Fibroblast of skin of left biceps (primary cell): ENCODE measurements at places on chromosomes 5 and 9.
A peak's percentile ranks its signal among the peaks of the same experiment; 100 is the strongest.

DNA sequence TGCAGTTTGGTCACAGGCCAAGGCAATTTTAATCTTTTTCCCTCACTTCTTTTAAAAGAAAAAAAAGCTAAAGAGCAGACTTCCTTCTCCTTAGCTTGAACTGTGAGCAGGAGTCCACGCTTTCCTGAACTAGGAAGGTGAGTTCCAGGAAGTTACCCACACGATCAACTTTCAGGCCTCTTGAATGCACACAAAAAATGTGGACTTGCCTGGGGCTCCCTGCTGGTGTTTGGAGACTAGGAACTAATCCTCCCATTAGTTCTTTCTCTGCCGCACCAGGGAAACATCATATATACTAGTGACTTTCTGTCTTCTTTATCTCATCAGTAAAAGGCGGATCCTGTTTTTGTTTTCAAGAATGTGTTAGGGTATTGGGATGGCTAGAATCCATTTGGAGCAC lies 240.0 kb downstream of the GOLPH3 start:
- DNase-seq, result no peak

- DNase-seq, result no peak
Measured at GRCh38 chr5:15983392-15983791, 196.2 kb downstream of the MARCHF11 start.

DNA sequence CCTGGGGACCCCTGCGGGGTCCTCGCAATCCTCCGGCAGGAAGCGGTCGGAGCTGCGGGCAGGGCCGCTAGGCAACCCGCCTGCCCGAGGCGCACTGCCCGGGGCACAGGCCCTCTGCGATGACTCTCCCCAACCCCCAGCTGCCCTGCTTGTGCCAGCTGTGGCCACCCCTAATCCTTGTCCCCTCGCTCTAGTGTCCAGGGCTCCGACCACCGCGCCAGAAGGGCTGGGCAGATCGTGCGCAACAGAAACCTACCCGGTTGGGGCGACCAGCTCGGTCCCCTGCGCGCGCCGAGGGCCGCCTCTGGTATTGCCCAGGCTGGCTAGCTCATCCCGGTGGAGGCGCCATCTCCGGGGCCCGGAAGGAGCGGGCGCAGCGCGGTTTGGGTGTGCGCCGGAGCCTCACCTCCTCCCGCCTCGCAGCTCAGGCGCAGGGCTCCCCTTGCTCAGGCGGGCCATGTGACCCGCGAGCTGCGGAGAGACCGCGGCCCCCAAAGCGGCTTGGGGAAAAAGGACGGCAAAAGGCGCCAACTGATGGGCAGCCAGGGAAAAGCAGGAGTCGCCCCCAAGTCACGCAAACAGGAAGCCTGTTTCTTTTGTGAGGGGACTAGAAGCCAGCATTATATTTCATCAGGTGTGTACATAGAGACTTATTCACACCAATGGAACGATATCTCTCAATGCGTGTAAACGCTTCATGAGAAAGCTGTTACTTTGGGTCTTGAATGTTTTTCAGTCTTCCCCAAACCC lies 46.8 kb upstream of the RNF20 start:
- no peak for DNase-seq

GRCh38 chr5:75640395-75640794 lies 29.1 kb downstream of the ANKDD1B start:
- DNase-seq, result peak; percentile 84

DNA sequence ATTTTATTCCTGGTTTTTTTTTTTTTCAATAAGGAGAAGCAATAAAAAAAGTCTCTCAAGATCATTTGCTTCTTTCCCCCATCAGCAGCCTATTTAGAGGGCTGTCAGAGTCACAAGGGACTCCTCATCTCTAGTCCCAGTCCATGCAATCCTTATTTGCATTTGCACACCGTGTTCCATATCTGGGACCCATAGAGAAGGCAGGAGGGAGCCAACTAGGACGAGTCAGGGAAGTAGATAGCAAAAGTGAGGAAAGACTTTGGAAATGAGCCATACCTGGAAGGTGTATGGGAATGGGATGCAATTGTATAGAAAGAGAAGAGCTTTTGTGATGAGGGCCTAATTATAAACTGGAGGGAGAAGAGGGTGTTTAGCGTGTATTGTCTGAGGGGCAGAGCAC lies 160.0 kb downstream of the PIK3R1 start:
- no peak for DNase-seq

- DNase-seq, result no peak
Measured at GRCh38 chr9:130561056-130561455, 18.3 kb upstream of the FUBP3 start.

GRCh38 chr5:130652176-130652575 lies 512.9 kb downstream of the HINT1 start:
- DNase-seq, result peak; percentile 79

GRCh38 chr9:96158909-96159575 lies 142.9 kb downstream of the HSD17B3 start:
- no peak for DNase-seq

- no peak for DNase-seq
Measured at GRCh38 chr5:171236651-171237050, 72.4 kb upstream of the TLX3 start.

GRCh38 chr9:137021979-137022661 lies 5.9 kb downstream of the ABCA2 start:
- no peak for DNase-seq

DNA sequence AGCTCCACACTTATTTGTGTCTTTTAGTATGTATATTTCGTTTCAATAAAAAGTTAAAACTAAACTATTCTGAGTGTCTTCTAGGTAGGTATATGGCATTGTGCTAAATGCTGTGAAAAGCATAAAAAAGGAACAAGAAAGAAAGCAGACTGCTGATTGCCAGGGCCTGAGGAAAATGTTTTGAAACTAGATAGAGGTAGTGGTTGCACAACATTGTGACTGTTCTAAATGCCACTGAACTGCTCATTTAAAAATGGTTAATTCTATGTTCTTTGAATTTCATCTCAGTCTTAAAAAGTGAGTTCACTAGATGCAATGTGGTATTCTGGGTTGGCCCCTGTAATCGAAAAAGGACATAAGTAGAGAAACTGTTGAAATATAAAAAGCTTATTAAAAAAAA lies 2.6 kb upstream of the ALAD start:
- no peak for DNase-seq

GRCh38 chr9:8457055-8457454 lies 657.5 kb upstream of the DMAC1 start:
- DNase-seq, result no peak

DNA sequence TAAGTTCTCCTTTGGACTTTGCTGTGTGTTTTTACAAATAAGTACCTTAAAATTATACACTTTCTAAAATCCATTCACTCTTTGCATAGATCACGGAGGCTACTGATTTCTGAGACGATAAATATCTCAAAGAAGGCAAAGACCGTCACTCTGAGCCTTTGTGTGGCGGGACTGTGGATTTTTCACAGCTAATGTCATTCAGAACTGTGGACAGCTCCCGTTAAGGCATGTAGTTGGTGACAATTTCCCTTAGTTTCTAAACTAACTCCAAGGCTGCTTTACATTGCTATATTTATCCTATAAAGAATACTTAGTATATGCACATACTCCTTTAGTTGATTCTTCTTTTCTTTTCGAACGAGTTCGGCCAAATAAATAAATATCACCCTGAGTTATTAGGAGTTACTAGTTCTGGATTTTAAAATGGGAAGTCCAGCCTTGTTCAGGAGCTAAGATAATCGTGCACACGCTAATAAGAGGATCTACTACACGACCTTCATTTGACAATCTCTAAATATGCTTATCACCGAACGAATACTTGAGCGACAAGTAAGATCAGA lies 1.8 kb downstream of the HCN1 start:
- DNase-seq, result no peak

DNA sequence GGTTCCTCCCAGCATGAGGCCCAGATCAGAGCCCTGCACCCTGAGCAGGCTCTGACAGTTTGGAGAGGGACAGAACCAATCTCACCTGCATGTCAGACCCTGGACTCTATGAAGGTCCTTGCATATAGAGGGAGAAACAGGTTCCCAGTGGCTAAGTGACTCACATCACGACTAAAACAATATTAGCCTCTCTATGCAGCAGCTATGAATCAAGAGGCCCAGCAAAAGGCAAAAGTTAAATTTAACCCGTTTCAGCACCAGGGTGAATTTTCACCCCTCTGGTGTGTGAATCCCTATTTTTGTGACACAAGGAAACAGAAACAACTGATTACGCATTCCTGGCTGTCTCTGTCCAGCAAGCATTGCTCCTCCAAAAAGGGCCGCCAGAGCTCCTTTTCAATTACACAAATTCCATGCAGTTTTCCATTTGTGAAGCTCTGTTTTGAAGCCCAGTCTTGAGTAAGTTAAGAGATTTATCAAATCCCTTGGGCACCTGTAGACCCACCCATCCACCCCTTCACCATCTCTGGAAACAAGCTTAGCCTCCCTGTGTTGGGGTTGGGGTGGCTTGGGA lies 136.6 kb downstream of the GABBR2 start:
- no peak for DNase-seq

- DNase-seq, result no peak
Measured at GRCh38 chr5:87949676-87950631, 318.7 kb downstream of the TMEM161B start.

GRCh38 chr5:26232706-26233105 lies 805.7 kb downstream of the CDH9 start:
- no peak for DNase-seq

DNA sequence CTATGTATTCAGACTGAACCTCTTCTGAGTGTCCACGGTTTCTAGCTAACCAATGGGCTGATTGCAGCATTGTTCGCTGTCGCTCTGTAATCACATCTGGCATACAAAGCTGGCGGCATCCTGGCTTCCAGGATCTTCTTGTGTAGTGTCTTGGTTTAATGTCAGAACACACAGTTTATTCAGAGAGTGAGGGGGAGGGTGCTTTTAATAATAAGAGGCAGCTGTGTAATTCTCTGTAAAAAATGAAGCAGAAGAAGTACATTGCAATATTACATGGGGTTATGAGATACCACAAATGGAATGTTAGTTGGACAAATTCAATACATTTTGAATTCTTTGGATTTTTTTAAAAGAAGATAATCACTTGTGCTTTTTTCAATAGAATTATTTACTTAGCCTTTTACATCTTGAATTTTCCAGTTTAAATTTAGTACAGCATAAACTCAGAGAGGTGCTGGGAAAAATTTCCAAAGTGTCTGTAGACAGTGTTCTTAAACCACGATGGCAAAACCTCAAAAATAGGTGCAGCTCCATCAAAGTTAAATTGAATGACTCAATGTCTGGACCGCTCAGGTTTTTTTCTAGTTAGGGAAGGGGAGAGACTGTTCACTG lies 206.0 kb downstream of the PCSK1 start:
- DNase-seq, result peak; percentile 98

GRCh38 chr5:172266676-172267092 lies 16.9 kb downstream of the UBTD2 start:
- DNase-seq, result no peak

DNA sequence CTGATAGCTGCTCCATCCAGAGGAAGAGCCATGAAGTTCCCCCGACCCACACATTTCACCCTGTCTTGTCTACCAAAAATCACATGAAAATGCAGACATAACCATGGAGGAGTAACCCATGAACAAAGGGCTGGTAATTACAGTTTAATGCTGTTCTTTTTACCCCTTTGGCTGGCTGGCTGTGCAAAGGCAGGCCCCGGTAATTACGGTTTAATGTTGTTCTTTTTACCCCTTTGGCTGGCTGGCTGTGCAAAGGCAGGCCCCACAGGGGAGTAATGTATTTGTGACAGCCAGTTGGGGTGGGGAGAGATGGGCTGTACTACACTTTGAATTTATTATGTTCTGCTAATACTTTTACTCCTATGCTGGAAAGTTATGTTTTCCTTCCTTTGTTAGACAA lies 41.7 kb downstream of the PIK3R1 start:
- DNase-seq, result no peak

DNA sequence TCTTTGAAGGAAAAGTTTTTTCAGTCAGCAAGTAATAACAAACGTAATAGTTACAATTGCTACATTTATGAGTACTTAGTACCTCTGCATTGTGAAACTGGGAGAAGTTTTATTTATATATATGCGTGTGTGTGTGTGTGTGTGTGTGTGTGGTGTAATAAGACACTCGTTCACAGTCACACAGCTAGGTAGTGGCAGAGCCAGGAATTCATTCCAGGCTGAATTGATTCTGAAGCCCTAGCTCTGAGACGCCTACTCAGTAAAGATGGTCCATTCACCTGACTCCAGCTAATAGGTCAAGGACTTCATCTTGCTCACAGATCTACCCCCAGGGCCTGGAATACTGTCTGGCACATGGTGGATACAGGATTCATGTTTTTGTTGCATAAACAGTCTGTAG lies 13.6 kb upstream of the CAST start:
- no peak for DNase-seq

DNA sequence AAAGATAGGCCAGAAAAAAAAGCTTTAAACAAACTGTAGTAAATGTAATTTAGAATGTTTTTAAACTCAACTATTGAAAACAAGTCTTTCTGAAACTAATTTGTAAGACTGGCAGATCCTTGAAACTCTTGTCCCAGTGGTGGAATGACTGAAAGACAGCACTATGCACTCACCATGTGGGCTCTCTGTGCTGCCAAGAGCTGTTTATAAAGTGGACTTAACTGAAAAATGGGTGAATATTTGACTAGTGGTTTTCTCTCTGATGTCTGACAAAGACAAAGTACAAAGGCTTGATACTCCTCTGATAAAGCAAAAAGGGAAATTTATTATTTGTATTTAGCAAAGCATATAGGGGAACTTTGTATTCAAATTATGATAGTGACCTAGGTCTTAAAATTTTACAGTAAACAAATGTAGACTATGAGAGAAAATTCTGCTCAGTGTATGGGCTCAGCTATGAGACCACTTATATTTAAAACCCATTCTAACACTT lies 635.4 kb downstream of the NR2F1-AS1 start:
- DNase-seq, result no peak

- no peak for DNase-seq
Measured at GRCh38 chr9:112043423-112043822, 131.7 kb downstream of the SUSD1 start.

DNA sequence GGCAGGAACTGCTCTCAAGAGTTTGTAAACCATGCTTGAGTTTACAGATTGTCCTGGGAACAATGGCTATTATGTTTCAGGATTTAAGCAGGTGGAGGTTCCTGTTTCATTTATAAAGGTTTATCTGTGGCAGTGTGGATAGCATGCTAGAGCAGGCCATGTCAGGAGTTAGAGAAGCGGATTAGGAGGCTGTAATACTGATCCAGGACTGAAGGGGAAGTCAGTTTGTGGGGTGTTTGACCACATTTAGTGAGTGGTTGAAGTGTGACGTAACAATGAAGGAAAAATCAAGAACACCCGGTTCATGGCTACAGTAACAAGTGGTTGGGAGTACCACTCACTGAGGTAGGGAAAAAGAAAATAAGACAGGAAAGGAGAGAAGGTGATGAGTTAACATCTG lies 299.0 kb downstream of the TLR4 start:
- no peak for DNase-seq

- no peak for DNase-seq
Measured at GRCh38 chr5:123771715-123772114, 259.7 kb downstream of the CSNK1G3 start.
